ENCODE measurements at places on chromosomes 4 and X.

DNA sequence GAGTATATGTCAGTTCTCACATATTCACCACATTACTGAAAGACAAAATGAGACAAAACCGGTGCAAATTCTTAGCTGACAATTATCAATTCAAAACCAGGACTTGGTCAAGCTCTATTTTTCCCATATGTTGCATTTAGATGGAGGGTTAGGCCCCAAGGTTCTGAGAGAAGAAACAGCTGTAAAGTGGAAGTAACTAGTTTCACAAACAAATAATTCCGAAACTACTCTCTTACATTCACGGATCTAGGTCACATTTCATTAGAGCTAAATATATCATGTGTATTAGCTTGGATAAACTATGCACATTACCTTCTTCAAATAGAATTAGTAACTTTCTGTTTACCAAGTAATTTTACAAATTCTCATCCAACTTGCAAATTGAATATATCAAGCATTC lies 3.7 kb upstream of the GABRA2 start:
- no peak for DNase-seq

DNA sequence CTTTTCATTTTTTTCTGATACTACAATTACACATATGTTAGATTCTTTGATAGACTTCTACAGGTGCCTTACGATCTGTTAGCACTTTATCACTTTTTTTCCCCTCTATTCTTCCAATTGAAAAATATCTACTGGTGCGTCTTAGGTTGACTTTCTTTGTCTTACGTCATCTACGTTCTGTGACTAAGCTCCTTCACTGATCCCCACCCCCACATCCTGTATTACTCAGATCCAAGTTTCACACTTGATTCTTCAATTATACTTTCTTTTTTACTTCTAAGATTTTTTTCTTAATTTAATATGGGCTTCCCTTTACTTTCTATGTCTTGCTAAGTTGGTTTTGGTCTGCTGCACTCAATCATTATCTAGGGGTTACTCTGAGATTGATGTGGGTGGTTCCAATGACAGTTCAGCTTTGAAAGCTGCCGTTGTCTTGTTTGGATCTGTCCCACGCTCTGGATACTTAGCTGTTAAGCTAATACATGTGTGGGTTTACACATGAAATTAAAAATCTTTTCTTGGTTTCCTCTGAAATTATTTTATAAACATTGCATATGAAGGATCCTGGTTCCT lies 1321.1 kb downstream of the RAPGEF2 start:
- no peak for DNase-seq

DNA sequence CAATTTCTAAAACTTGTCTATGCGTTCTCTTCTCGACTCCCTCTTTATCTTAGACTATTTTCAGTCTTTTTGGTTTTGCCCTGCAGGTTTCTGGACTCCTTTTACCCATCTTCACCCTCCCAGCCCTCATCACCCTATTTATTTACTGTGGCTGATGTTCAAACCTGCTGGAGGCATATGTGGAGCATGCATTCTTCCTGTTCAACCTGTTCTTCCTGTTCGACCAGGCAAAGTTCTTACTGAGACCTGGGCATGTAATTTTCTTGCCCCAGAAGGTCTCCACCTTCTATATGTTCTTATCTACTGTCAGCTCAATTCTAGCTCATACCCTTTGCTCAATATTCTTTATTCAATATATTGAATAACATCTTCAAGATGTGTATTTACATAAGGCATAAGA lies 69.4 kb upstream of the AGA start:
- DNase-seq, result no peak

GRCh38 chr4:27318740-27319139 lies 458.1 kb downstream of the STIM2 start:
- DNase-seq, result peak; percentile 69

- no peak for DNase-seq
Observed at GRCh38 chr4:180512801-180513475, 1730.3 kb upstream of the TENM3 start.

- DNase-seq, result no peak
Observed at GRCh38 chrX:125005863-125006262, 313.8 kb upstream of the TEX13C start.

DNA sequence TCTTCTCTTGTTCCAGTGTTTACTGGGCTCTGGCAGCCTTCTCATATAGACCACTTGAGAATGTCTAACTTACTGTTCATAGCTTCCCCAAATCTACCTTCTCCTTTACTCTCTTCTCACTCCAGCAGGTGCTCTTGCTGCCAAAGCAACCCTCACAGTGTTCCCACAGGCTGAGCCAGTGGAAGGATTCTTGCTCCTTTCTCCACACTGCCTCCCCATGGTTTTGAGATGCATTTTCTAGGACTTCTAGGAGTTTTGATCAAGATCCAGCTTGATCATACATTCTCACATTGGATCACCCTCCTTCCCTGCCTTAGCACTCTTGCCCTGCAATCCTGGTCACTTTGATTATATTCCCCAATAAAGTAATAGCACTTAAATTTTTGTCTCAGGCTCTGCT lies 230.8 kb downstream of the TMEM47 start:
- no peak for DNase-seq

GRCh38 chr4:17578482-17578891 lies 1.5 kb downstream of the LAP3 start:
- DNase-seq, result no peak

DNA sequence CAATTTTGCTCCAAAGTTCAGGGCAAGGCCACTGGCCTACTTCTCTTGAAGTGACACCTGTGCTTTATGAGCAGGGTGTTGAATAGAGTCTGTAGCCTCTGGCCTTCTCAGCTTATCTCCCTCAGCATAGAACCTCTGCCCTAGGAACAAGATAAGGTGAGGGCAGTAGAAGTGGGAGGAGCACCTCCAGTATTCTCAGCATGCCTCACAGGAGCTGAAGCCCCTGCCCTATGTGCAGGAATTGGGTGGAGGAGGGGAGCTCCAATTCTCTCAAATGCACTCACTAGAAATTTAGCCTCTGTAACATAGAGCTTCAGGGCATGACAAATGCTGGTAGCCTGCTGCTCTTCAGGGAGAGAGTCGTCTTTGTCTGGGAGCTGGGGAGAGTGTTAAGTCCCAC lies 479.3 kb downstream of the IL1RAPL1 start:
- DNase-seq, result no peak

DNA sequence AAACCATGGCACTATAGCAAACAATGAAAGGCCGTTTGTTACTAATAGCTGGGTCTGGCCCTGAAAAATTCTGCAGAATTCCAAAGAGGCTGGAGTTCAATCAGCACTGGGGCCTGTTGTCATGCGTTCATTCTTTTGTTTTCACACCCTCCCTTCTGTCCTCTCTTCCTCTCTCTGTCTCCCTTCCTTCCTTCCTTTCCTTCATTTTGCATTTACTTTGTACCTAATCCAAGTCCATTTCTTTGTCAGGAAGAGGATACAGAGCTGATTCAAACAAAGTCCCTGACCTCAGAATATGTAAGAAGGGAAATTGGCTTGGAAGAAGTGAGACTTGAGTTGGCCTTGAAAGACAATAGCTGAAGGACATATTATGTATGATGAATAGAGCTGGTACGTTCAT lies 119.6 kb upstream of the LDB2 start:
- no peak for DNase-seq

- no peak for DNase-seq
Observed at GRCh38 chr4:148335133-148335532, 107.1 kb downstream of the NR3C2 start.

- no peak for DNase-seq
Observed at GRCh38 chr4:87011340-87012034, 76.7 kb downstream of the AFF1 start.

- no peak for DNase-seq
Observed at GRCh38 chrX:152646961-152647360, 9.3 kb downstream of the GABRQ start.

DNA sequence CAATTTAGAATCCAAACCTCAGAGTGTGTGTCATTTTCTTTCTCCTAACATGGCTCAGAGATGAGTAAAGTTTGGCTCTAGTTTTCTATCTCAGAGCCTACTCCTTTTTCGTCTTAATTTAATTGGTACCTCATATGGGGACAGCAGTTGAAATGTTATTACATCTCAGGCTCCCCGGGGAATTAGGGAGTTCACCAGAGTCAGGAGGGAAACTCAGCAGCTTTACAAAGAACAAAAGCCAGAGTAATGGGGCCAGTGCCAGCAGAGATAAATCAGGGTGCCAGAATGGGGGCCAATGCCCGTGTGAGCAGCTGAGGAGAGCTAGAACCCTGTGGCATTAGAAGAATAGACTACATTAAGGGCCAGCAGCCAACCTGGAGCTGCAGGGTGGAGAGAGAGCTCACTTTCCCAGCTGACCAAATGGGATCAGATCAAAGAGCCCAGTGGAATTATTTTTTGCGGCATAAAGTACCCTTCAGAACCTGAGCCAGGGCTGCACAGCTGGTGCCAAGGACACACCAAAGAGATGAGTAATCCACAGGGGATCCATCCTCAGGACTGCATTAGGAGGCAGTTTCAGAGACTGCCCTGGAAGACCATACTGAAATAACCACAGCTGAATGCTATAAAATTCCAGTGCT lies 207.1 kb upstream of the DKK2 start:
- peak; percentile 27 for DNase-seq

DNA sequence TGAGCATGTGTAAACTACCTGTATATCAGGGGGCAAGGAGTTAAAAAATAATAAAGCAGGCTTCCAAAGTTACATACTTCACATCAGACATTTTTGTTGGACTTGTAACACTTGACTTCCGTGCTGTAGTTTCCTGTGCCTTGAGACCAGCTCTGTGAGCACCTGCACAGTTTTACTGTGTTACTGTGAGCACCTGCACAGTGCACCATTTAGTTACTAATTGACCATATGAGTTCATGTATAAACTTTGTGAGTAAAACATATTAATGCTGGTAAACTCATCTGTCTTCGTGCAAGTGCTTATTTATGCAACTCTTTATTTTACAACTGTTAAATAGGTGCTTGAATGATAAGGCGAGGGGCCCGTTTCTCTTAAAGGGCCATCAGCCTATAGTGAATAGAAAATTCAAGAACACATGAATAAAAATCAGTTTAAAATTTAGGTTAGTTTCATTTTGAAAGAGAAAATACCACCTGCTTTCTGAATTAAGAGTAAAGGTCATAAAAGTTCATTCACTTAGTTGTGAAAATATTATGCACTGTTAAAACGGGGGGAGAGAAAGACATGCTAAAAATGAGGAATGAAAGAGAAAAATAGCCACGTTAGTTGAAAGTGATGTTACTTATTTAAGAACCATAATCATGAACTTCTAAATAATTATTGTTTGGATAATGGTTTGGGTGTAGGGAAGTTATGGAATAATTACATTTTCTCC lies 42.4 kb downstream of the USP9X start:
- no peak for DNase-seq

DNA sequence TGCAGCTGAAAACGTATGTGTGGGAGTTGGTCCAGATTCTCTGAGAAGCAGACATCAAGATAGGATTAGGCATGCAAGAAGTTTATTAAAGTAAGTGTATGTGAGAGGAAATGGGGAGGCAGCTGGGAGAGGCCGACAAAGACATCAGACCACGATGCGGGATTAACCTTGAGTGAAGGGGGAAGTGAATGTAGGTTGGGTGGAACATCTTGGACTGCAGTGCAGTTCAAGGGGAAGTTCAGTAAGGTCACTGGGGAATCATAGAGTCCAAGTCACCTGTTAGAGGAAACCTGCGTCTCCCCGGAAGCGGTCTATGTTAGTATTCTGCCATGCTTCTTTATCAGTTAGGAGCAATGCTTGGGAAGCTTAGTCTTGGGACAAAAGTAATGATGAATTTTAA lies 22.0 kb downstream of the CXCL8 start:
- DNase-seq, result no peak
